Calu3 (cell line): ENCODE measurements at places on chromosomes 13 and 19. TPM values are rescaled to one million over a fixed set of nuclear protein-coding genes. Genes with fewer than 3 reads are reported as not detected.

DNA sequence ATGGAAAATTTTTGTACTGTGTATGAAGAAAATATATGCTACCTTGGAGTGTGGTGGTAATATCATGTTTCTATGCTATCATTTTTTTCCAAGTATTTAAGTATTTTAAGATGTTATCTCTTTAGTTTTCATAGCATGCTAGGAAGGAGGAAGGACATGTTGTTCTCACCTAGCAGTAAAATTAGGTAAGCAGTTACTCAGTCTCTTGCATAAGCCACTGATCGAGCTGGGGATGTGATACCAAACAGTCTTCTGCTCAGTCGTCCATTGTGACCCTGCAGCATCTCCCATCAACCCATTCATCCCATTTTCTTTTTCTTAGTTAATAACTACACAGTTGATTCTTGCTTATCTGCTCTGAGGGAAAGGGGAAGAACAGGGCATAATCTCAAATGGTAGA is 130.6 kb downstream of the KLF5 start:
- H3K4me3 ChIP-seq = no peak overlapping the region
- H3K27ac ChIP-seq = no peak overlapping the region
- DNase-seq = no peak
- H3K27me3 ChIP-seq = no peaks in the 10 kb centered on the region

CTXN1 gene
- total RNA-seq = 12.0 and 12.2 TPM in 2 replicates

ZNF837 gene
- total RNA-seq = 0.47 and 0.81 TPM in 2 replicates

MARK4 gene
- 45.9 and 50.3 TPM in 2 replicates for total RNA-seq
